CD8-positive, alpha-beta memory T cell (primary cell): ENCODE measurements at places on chromosomes 1 and 21.

DNA sequence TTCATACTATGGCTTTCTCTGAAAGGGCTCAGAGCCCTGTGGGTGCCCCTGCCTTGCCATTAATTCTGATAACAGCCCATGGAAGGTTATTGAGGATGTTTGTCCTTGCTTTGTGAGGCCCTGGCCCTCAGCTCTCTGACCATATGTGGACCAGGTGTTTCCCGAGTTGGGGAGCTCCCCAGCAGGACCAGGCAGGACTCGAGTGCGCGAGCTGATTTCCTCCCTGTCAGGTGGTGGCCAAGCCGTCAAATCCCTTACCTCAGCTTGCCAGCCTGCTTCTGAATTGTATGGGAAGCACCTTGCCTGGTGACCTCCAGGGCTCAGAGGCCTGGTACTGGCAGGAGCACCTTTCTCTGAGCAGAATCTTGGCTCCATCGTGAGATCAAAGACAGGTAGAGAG, 17.9 kb upstream of the SDE2 start:
- DNase-seq: no peak

- DNase-seq: no peak
Observed at GRCh38 chr1:62240651-62241370, 46.2 kb downstream of the L1TD1 start.

DNA sequence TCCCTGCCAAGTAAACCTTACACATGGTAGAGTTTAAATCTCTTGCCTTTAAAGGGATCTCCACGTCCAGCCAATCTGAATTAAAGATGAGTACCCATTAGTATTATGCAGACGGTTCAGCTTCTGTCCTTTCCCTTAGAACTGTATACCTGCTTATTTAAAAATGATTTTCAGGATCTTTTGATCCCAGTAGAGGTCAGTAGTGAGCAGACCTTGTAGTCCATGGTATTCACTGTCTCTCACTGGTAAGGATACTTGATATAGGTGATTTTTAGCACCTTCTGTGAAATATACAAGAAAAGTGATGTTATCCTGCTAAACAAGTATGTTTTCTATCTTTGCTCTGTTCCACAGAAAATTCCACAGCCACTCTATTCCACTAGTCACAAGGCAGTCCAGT, 1211.6 kb upstream of the ADGRL4 start:
- DNase-seq: no peak

GRCh38 chr1:195462646-195463045, 1145.6 kb downstream of the KCNT2 start:
- DNase-seq: no peak

DNA sequence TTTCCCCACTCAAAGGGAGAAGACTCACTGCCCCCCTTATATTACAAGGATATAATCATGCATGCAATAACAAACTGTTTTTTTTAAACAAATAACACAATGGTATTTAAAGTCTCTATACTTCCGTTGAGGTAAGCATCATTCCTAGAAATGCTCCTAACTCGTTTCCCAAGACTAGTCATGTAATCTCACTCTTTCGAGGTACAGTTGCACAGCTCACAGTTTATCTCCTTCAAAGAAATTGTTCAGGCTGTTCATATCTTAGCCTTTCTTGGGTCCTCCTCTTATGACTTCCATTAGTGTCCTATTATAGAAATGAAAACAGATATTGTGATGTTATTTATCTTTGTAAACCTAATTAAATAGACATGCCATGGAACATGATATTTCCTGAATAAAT, 705.0 kb downstream of the KCNT2 start:
- DNase-seq: no peak

DNA sequence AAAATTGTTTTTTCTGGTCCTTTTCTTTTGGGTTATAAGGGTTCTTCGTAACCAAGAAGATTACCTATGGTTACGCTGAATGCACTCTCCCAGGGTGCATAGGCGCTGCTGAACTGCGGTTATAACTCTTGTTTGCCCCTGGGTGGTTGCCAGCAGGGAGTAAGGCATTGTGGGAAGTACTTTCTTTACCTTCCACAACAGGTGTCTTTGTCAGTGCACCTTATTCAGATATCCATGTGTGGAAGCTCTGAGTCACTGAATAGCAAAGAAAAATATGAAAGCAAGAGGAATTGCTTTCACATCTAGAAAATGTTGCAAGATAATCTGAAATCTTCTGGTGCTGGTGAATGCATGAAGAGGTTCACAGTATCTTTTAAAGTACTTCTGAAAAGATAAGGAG, 124.4 kb upstream of the CACYBP start:
- no peak for DNase-seq

DNA sequence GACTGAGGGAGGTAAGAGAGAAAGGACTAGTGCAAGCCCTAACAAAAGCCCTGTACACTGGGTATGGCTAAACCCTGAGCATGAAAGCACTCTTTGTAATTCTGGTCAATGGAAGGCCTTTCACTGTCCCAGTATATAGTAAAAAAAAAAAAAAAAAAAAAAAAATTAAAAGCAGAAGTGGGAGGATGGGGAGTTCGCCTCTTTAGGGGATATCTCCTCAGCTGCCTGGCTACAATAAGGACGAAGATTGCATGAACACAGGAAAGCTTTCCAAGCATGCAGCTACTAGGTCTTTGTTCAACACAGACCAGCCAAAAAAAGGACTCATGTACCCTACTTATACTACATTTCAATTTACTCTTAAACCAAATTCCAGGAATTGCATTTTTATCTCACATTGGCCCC, 59.1 kb downstream of the EIF4G3 start:
- DNase-seq: no peak

GRCh38 chr1:109873278-109874175, 37.1 kb upstream of the CSF1 start:
- no peak for DNase-seq

DNA sequence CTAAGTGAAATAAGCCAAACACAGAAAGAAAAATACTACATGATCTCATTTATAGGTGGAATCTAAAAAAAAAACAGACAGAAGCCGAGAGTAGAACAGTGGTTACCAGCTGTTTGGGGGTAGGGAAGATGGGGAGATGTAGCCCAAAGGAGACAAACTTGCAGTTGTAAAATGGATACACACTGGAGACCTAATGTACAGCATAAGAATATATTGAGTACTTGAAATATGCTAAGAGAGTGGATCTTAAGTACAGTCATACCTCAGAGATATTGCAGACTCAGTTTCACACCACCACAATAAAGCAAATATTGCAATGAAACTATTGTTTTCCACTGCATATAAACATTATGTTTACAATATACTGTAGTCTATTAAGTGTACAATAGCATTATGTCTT, 316.7 kb downstream of the LRRC40 start:
- no peak for DNase-seq

DNA sequence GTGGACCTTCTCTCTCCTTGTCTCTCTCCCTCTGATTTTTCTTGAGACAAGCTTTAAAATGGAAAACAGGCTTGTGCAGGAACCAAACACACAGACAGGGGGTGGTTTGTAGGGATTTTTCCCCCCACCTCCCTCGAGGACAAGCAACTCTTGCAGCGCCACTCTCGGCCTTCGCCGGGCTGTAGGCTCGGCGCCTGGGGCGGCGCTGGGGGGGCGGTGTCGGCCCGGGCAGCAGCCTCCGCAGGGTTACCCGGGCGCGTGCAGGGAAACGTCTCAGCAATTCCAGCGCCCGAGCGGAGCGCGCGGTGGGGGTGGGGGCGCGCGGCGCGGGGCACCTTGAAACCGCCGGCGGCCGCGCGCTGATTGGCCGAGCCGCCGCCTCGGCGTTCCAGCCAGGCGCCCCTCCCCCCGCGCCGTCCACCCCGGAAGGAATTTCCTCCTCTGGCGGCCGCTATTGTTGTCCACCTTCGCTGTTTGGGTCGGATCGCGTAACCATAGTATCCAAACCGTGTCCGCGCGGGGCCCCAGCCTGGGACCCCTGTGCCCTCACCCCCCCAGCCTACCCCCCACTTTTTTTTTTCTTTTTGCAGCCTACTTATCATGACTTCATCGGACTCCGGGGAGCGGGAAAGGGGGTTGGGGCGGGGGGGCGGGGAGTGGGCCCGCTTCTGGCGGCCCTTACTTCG, 59.8 kb upstream of the ACOT11 start:
- DNase-seq: peak; percentile 85

- no peak for DNase-seq
Observed at GRCh38 chr1:104132382-104132973, 382.8 kb downstream of the AMY1C start.

DNA sequence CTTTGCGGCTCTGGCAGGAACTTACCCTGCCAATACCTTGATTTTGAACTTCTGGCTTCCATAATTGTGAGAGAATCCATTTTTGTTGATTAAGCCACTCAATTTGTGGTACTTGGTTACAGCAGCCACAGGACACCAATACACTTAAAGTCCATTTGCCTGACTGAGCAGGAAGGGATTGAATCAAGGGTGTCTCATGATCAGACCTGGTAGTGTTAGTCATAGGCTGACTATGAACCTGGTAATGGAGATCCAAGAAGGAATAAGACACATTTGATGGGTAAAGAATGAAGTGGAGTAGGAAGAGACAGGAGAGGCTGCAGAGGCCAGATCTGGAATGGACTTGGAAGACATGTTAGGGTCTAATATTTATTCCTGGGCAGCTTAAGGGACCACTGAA, 31.2 kb upstream of the MAP1LC3C start:
- no peak for DNase-seq

- no peak for DNase-seq
Observed at GRCh38 chr1:56034222-56034621, 545.1 kb downstream of the PLPP3 start.

DNA sequence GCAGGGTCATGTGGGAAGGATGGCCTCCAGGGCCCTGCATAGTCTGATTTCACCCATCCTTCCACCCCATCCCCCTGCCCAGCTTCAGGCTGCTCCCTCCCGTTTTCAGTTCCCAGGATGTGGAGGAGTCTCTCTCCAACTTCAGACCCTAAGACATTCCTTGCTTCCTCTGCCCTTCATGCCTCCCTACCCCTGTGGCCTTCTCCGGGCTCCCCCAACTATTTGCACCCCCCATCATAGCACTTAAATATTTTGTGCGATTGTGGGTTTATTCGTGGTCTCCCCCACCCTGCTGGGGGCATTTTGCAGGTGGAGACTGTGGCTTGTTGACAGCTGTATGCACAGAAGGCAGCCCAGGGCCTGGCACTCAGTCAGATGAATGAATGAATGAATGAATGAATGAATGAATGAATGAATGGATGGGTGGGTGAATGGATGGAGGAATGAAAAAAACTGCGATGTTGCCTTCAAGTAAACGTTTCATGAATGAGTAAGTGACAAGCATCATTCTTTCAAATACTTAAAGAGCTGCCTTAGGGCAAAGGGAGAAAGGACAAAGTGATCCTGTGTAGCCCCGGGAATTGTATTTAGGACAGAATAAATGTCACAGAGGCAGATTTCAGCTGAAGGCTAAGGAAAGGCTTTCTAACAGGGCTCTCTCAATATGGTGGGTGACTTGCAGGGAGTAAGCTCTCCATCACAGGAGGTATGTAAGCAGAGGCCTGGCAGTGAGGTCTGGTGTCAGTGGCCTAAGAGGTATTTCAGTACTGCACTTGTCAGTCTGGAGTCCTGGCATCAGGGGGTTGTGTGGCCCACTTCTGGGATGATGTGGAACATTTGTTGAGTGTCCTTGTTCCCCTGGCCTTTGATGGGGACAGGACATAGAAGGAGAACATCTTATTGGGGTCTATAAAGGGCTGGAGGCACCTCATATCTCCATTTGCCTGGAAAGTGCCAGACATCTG, 156.4 kb downstream of the PTPRU start:
- no peak for DNase-seq

GRCh38 chr1:202162047-202162417, 1.6 kb upstream of the PTPN7 start:
- DNase-seq: peak; percentile 39

DNA sequence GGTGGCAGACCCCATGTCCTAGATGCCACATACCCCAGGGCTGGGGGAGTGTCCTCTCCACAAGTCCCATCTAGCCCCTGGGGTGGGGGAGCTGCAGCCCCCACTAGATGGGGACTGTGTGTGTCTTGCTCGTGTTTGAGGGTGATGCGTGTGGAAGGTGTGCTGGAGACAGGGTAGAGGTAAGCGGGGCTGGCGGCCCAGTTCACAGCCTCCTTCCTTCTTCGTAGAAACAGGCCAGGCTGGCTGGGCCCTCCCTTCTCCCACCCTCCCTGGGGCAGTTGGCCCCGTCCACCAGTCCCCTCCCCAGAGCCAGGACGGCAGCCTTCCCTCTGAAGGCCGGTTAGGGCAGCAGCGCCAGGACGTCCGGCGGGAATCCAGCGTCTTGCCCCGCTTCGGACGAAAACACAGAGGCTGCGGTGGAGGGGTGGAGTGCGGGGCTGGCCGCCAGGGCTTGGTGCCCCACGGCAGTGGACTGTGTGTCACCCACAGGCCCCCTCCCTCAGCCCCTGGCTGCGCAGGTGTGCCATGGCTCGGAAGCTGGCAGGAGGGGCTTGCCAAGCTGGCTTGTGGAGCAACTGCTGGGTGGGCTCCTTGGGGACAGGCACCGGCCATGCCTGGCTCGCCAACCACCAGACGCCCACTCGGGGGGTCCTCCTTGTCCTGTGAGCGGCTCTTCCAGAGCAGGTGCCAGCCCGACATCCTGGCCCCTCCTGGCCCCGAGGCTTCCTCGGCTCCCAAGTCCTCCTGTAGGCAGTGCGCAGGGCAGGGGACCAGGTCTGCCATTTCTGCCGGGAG, 3.6 kb downstream of the PRDM16 start:
- no peak for DNase-seq

DNA sequence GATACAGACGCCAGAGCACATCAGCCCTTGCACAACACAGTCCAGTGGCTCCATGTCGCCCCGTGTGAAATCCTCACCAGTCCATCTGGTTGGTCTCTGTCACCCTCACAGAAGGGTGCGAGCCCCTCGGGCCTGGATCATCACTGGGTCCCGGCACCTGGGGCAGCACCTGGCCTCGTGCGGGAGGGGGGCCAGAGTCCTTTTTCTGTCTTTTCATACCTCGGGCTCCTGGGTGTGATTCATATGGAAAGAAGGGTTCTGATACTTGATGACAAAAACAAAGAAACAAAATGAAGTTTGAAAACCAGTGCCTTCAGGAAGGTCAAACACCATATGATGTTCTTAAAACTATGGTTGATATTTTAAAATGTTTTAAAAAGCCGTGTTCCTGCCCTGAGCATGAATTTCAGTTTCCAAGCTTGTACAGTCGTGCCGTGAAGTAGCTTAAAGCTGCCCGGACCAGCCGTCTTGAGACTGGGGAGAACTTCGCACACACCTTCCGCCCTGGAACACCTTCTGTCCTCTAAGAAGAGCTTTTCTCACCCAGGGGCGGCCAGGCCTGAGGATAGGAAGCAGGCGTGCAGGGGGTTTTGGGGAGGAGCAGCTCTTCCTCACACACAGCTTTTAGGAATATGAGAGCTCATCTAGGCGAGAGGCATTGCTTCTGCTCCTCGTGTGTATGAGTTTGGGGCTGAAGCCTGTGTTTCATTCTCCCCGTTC, 35.2 kb downstream of the SLC37A1 start:
- DNase-seq: no peak
